ENCODE measurements at places on chromosomes 11 and 22.

GRCh38 chr11:62905296-62905695, 15.9 kb downstream of the CHRM1 start:
- no peak for DNase-seq

GRCh38 chr11:109728056-109728455, 306.1 kb downstream of the C11orf87 start:
- DNase-seq: no peak

- DNase-seq: no peak
Measured at GRCh38 chr11:70849031-70849430, 403.3 kb downstream of the SHANK2 start.

DNA sequence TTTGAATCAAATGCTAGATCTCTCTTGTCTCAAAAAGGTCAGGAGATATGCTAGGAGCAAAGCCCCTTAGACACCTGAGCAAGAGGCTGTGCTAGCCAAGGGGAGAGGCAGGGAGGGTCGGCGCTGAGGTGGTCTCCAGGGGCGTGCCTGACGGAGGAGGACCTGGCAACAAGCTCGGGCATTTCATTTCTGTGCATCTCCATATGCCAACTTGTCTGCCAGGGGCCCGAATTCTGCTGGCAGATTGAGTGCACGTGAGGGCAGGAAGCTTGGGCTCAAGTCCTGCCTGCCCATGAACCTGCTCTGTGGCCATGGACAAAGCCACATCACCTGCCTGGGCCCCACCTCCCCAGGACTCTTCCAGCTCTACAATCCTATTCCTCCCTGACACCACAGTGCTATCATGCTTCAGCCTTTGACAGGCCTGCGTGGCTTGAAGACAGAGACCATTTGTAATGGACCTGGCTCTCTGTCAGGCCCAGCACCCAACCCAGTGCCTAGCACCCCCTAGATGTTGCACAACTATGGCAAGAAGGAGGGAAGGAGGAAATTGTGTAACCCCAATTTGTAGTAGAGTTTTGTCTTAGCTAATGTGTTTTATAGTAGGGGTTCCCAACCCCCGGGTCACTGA, 16.3 kb upstream of the VSIG10L2 start:
- no peak for DNase-seq

DNA sequence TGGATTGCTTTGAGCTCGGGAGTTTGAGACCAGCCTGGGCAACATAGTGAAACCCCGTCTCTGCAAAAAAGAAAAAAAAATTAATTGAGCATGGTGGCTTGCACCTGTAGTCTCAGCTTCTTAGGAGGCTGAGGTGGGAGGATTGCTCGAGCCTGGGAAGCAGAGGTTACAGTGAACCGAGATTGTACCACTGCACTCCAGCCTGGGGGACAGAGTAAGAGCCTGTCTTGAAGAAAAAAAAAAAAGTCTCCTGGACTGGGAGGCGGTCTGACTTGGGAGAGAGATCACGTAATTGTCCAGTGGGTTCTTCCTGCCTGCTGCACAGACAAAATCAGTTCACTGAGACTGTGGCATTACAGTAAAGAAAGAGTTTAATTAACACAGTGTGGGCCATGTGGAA, 3.1 kb upstream of the MTCH2 start:
- no peak for DNase-seq
